Articular chondrocyte of knee joint (primary cell): ENCODE measurements at places on chromosomes 4 and X. TPM values are rescaled to one million over a fixed set of nuclear protein-coding genes. Genes with fewer than 3 reads are reported as not detected.

KCND1 gene
- total RNA-seq, result 0.39 and 0.43 TPM in 2 replicates

KLB gene
- under 0.01 TPM in 1 of 2 replicates, not detected in the other for total RNA-seq

STATH gene
- not detected in 2 replicates for total RNA-seq

ARHGAP4 gene
- total RNA-seq, result 1.2 and 1.7 TPM in 2 replicates
